ENCODE measurements at places on chromosomes 1 and 21. TPM values are rescaled to one million over a fixed set of nuclear protein-coding genes. Genes with fewer than 3 reads are reported as not detected.

The ATP6V1G3 gene
- not detected for total RNA-seq

The UMODL1 gene
- not detected for total RNA-seq

The RBBP5 gene
- 24.0 TPM for total RNA-seq

The NCF2 gene
- 4.4 TPM for total RNA-seq

The LIN28A gene
- not detected for total RNA-seq

The AADACL3 gene
- not detected for total RNA-seq

The HNRNPR gene
- 140 TPM for total RNA-seq

Data from diencephalon (tissue), 1 donor.